Hypothalamus (tissue), 51 donors: ENCODE measurements at places on chromosomes 16 and 17.

DNA sequence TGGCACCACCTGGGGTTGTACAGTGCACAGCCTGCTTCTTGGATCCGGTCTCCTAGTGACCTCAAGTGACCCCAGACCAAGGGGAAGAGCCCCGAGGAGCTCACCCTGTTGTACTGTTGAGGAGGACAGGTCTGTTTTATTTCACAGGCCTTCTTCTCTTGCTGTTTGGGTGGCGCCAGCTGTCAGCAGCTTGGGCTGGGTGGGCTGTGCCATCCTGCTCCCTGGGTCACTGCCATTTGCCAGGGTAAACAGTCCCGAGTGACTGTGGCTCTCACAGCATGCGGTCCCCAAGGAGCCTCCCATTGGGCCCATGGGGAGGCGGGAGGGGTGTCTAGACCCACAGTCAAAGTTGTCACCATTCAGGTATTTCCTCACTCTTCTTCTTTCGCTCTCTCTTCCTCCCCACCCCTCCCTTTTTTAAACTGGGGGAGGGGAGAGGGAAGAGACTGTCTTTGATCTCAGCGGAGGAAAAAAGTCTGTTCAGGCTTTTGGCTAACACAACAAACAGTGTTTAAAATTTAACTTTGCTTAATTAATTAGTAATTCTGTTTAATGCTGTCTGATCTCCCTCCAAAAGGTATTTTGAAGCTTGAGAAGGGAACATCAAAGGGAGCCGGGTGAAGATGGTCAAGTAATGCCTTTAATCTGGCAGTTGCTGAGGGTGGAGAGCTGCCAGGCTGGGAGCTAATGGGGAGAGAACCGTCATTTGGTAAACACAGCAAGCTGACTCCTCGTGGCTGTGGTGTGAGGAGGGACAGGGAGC, 64.0 kb downstream of the SNX20 start:
- no peak for DNase-seq

- DNase-seq = no peak
These were observed 13.5 kb downstream of the LGALS3BP start for GRCh38 chr17:78966123-78966813.

GRCh38 chr16:58836427-58836826, 102.3 kb upstream of the GOT2 start:
- DNase-seq = no peak

GRCh38 chr17:68394608-68395331, 62.5 kb downstream of the WIPI1 start:
- no peak for DNase-seq

GRCh38 chr16:87826798-87827587, 42.3 kb downstream of the SLC7A5 start:
- no peak for DNase-seq

GRCh38 chr17:58710948-58711552, 18.6 kb downstream of the RAD51C start:
- DNase-seq = no peak

DNA sequence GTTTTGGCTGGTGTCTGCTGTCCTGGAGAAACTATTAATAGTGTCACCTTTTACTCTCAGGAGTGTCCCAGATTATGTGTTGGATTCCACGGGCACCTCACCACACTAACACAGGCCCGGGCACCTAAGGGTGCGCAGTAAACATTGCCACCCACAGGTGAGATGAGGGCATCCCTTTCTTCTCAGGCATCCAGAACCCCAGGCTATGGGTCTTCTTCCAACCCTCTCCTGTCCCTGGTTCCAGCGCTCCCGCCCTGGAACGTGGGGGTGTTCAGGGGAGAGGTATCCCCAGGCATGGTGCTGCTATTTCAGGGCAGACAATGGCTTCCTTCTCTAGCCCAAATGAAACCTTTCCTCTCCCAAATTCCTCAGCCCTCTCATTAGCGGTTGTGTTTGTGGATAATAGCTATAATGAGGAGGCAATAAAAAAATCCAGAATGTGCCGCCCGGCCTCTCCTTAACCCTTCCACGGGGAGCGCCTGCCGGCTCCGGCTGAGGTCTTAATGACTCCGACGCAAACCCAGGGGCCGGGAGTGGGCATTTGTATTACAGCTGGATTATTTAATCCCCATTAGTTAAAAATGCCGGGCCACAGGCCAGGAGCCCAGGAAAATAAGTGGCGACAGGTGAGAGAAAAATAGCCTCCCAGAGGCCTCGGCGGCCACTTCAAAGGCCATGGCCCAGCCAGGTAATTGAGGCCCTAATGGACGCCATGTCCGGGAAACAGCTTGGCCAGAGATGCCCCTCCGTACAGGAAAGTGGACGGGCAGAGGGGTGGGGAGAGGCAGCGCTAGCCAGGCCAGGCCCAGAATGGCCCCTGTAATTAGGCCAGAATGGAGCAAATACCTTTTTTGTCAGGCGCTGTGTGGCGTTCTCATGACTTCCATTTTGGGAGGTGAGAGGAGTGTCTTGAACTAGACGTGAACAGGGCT, 102.8 kb downstream of the IRX5 start:
- DNase-seq = no peak

GRCh38 chr17:59641799-59642484, 22.2 kb downstream of the CLTC start:
- no peak for DNase-seq

GRCh38 chr16:84729716-84730320, 30.0 kb downstream of the USP10 start:
- DNase-seq = no peak

GRCh38 chr17:50221266-50221863, 19.9 kb upstream of the COL1A1 start:
- DNase-seq = no peak

DNA sequence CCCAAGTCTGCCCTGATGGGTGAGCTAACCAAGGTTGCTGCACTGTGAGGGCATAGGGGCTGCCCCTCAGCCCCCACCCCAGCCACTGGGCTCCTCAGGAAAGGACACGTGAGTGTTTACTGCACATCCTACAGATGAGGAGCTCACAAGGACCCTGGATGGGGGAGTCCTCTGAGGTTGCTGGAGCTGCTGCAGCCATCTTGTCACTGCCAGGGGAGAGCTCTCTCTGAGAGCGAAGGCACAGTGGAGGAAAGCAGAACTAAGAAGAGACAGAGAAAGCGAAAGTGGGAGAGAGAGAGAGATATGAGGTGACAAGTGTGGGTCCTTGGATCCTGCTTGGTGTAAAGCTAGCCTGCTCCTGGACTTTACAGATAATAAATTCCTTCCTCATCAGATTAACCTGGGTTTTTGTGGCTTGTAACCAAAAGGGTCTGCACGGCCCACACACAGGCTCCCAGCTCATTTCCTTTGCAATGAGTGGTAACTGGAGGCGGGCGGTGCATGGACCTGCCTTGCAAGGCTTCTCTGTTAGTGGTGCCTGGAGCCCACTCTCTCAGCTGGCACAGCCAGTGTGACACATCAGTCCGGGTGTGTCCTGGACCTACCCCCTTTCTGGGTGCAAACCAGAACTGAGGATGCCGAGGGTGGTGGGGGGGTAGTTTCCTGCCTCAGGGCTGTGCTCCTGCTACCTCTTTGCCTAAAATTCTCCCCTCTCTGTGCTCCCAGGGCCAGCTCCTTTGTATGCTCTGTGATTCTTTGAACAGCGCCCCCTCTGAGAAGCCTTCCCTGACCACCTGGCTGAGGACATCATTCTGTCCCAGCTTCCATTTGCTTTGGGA, 14.2 kb downstream of the SNX20 start:
- no peak for DNase-seq

DNA sequence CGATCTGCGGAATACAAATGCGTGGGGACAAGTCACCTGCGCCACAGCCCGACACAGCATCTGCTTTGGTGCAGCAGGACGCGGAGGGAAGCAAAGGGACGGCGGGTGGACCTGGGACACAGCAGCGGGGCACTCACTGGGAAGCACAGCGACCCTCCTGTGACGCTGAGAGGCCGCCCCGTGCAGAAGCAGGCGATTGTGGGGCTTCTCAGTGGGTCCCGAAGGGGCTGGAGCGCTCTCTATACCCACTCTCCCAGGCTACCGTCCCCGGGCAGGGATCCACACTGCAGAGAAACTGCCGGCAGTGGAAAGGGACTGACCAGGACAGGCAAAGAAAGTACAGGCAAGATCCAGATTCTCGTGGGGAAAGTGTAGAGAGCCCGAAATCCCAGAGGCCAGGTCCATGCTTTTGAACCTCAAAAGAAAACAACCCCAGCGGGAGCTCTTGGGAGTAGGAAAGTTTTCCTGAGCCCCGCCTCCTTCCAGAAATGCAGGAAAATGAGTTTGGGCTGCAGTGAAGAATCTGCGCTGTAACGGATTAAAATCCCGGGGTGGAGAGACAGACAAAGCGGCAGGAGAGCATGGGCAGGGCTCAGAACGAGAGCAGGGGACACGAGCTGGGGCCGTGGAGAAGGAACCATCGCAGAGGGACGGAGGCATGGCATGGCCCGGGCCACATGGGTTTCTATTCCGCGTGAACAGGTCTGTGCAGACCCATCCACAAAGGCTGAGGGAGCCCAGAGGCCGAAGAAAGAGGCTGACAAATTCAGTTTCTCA, 12.7 kb downstream of the COX4I1 start:
- DNase-seq = no peak

DNA sequence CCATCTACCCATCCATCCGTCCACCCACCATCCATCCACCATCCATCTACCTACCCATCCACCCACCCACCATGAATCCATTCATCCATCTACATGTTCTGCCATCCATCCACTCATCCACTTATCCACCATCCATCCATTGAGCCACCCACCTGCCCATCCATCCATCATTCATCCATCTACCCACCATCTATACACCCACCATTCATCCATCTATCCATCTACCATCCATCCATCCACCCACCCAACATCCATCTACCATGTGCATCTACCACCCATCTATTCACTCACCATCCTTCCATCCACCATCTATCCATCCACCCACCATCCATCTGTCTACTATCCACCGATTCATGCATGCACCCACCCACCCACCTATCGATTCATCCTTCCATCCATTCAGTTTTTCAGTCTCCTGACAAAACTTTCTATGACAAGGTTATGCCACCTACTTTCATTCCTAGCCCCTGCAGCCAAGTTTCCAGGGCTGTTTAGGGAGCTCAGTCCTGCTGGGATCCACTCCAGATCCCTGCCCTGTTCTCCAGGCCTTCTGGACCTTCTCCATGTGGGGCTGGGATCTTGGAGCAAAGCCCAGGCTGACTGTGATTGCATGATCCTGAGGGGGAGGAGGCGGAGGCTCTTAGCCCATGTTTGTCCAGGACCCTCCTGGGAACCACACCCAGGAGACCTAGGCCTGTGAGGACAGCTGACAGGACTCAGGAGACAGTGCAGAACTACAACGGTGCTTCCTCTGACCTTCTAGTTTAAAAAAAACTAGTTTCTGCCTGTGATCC, 27.4 kb downstream of the BCO1 start:
- peak; percentile 56 for DNase-seq

DNA sequence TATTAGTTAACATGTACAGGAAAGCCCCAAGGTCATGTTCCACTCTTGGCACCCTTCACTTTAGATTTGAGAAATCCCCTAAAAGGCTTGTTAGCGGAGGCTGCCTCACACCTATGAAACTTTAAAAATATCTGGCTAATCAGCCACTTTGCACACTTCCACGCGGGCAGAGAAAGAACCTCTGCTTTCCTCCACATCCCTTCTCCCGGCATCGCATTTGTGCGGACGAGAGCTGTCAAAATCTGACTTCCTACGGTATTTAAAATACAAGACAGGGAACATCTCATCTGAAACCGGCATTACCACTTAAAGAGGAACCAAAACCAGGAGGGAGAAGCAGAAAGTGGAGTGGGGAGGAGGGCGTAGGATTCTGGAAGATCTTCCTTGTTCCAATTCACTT, 422.3 kb downstream of the TMEM114 start:
- DNase-seq = no peak

GRCh38 chr17:29154516-29155226, 25.5 kb downstream of the MYO18A start:
- no peak for DNase-seq

- no peak for DNase-seq
These were observed 111.5 kb downstream of the ZFHX3 start for GRCh38 chr16:72936408-72936807.

DNA sequence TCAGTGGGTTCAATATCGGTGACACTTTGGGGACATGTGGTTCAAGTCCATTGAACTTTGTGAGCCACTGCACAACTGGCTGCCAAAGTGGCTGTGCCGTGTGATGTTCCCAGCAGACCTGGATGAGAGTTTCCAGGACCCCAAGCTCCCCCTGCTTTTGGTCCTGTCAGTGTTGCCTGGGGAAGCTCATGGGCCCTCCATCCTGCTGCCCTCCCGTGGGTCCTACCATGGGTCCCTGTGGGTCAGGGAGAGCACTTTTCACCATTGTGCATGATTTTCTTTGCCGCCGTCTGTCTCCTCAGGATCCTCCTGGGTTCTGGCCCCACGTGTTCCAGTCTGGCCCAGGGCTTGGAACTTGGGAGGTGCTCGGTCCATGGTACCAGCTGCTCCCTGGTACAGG, 38.1 kb downstream of the LGALS9 start:
- DNase-seq = no peak

GRCh38 chr16:51143196-51143977, 7.7 kb downstream of the SALL1 start:
- no peak for DNase-seq

GRCh38 chr16:88533932-88534637, 36.1 kb upstream of the ZC3H18 start:
- peak; percentile 74 for DNase-seq

DNA sequence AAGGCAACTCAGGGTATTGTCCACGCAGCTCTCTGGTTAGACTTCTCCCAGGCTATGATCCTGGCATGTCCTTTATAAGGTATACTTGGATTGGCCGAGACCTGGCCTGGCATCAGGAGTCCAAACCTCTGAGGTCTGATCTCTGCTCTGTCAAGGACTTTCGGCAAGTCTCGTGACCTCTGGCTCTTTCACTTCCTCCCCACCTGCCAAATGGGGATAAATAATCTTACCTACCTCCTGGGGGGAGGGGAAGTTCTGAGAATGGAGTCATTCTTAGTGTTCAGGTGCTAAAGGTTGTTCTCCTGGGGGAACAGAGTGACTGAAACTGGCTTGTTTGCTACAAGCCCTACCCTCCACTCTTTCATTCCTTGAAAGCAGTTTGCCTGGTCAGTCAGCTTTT, 7.6 kb downstream of the ATXN1L start:
- no peak for DNase-seq

- no peak for DNase-seq
These were observed 68.3 kb downstream of the MARCHF10 start for GRCh38 chr17:62739645-62740388.

GRCh38 chr17:42392692-42393415, 4.6 kb upstream of the STAT3 start:
- DNase-seq = no peak

DNA sequence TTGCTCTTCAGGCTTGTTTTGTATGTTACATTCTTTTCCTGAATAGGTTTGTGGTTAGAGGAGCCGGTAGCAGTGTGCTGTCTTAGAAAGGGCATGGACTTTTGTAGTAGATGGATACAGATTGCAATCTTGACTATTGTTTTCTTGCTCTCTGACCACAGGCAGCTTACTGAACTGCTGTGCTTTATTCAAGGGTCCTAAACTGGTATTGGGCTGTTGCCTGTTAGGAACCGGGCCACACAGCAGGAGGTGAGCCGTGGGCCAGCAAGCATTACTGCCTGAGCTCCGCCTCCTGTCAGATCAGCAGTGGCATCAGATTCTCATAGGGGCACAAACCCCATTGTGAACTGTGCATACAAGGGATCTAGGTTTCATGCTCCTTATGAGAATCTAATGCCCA, 373.9 kb downstream of the CPPED1 start:
- no peak for DNase-seq

- DNase-seq = no peak
These were observed 21.5 kb downstream of the COPZ2 start for GRCh38 chr17:48016112-48016511.

- DNase-seq = no peak
These were observed 14.7 kb downstream of the MPP2 start for GRCh38 chr17:43892647-43892952.

GRCh38 chr16:87540072-87540896, 47.5 kb upstream of the ZCCHC14 start:
- no peak for DNase-seq

GRCh38 chr16:28985211-28986041, 574 bp downstream of the LAT start:
- DNase-seq = no peak
